ENCODE measurements at places on chromosomes 7 and 10. TPM values are rescaled to one million over a fixed set of nuclear protein-coding genes. Genes with fewer than 3 reads are reported as not detected.

- DNase-seq: no peak
Observed at GRCh38 chr7:108358553-108358952, 97.7 kb downstream of the NRCAM start.

DNA sequence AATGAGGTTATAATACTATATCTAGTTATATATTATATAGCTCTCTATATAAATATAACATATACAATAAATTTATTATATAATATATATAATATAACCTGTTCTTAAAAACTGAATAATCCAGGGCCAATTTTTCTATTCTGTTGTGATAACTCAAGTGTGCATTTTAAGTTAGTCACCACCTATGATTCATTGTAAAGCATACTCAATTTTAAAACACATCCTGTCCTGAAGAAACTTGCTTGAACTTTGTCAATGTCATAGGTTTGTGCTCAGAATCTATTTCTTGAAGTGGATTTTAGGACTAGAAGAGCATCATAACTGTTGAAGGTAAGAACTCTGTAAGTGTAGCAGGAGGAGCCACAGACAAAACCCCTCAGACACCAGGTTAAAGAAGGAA, 1209.8 kb downstream of the REEP3 start:
- DNase-seq: no peak

- DNase-seq: no peak
Observed at GRCh38 chr7:147639037-147639436, 951.5 kb upstream of the C7orf33 start.

DNA sequence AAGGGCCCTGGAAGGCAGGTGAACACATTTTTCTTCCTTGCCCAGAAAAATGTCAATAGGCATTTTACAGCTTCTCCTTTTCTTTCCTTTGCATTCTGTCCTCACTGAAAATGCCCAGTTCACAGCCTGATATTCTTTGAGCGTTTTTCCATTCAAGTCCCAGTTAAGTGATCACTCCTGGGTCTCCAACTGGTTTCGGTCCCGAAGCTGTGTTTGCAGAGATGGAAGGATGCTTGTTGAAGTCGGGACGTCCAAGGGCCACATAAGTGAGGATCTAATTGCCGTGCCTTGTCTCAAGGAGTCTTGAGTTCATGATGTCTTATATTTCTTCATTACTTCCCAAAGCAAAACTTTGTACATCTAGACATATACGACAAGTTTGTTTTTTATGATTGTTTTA, 208.7 kb upstream of the PRKCQ start:
- no peak for DNase-seq

Gene ZP3
- 7.0 TPM for total RNA-seq

DNA sequence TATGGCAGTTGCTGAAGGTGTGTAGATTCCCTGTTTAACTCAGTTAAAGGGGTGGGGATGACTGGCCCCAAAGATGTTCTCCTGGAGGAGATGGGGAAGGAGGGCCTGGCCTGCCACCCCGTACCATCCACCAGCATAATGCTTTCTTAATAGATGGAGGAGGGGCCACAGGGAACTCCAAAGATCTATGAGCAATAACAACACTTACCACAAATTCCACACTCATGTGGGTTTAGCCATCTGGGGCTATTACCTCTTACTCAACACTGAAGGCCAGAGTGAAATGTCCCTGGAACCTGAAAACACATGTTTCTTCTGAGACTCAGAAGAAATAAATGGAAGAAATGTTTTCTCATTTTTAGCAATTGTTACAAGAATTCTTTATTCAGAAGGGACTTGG, 259.0 kb downstream of the CXCL12 start:
- DNase-seq: no peak

- DNase-seq: no peak
Observed at GRCh38 chr10:133097961-133098360, 10.2 kb downstream of the ADGRA1 start.

DNA sequence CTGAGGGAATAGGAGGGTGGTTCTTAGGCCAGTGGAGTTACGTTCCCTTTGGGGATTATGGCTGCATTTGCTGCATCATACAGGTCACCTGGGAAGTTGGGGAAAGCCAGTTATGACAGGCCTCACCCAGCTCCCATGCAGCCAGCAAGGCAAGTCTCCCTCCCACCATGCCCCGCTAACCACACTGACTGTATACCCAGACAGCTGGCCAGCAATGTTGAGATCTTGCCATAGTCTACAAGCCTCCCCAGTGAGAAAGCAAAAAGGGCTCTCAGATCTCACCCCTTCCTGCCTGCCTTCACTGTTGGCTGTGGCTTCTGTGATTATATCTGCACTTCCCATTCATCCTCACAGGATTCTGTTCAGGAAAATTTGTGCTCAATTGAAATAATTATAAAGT, 133.3 kb upstream of the HGF start:
- DNase-seq: no peak

Gene C7orf57
- total RNA-seq: 0.56 TPM

DNA sequence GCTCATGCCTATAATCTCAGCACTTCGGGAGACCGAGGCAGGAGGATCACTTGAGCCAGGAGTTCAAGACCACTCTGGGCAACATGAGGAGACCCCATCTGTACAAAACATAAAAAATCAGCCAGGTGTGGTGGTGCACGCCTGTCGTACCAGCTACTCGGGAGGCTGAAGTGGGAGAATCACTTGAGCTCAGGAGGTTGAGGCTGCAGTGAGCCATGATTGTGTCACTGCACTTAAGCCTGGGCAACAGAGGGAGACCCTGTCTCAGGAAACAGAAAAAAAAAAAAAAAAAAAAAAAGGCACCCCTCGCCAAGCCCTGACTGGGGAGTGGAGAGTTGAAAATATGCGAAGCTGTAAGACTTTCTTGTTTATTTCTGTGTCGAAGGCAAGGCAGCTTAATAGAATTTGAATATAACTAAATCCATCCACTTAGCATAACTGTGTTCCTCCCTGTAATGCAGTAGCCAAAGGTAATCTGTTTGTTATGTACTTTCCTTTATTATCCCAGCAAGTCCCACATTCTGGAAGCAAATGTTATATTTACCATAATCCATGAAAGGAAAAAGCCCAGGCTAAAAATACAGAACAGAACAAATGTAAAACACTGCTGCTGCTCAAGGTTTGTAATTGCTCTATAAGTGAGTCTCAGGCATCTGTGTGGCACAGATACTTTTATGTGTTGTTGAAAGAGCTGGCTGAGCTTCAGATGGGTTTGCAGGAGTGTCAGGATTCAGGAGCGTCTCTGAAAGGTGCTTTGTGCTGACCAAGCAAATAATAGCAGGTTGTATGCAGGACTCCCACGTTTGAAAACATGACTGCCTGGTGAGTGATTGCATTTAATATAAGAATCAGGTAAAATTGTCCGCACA, 127.2 kb downstream of the CELF2 start:
- no peak for DNase-seq

GRCh38 chr10:74585231-74586087, 240.9 kb upstream of the KAT6B start:
- peak; percentile 4 for DNase-seq

Gene GNAT3
- not detected for total RNA-seq

- DNase-seq: peak; percentile 18
Observed at GRCh38 chr10:79400146-79401004, 45.0 kb downstream of the ZCCHC24 start.

DNA sequence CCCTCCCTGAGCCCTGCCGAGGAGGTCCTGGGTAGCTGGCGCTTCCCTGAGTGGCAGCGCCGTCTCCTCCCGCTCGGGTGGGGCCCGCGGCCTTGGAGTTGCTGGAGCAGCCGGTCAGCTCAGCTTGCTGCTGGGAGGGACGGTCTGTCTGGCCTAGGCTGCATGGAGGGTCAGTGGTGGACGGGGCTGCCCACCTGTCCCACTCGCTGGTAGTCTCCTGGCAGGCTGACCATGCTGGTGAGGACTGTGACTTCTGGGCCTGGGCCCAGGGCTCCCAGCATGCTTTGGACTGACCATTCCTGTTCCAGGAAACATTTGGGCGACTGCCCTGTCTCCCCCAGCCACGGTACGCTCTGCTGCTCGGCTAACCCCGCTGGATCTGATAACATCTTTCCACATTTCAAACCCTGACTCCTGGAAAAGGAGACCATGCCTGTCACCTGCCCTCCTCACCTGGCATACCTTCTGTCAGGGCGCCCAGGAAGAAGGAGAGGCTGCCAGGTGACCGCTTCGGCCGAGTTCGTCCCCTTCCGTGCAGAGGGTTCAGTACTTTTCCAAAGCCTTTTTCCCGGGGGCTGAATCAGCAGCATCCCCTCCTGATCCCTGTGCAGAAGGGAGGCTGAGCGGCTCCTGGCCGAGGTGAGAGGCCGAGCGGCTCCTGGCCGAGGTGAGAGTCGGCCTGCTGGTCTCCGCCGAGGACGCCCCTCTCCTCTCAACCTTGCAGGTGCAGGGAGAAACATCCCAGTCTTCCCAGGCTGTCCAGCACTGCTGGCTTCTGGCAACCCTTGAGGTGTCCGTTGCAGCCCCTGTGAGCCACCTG, 43.4 kb downstream of the FAM20C start:
- DNase-seq: no peak

DNA sequence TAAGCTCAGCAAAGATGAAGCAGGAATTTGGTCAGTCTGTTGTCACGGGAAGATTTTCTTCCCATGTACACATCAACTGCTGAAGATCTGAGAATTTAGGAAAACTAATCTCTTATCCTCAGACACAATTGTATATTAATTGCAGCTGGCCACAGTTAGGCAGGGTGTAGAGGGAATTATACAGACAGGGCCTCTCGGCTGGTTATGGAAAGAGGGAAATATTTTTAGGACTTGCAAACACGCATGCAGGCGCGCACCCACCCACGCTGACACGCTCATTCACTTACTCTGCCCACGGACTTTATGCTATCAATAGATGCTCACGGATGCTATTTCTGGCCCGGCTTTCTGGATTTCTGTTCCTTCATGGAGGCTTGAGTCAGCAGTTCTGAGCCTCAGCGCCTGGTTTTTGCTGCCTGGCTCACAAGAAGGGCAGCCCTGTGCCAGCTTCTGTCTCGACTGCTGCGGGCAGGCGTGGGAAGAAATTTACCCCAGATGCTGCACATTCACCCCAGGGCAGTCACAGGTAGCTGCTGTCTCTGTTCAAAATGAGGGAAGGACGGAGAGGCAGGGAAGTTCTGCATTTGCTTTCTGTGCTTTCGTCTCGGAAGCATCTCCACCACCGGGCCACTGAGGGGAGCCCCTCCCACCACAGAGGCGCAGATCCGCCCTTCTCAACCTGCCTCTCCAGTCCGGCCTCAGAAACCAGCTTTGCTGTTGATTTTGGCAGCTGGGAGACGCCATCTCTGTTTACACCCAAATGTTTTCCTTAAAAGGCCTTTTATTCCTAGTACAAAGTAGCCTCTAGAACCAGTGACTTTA, 116.3 kb upstream of the BTBD16 start:
- no peak for DNase-seq

GRCh38 chr7:105277341-105277740, 111.4 kb downstream of the SRPK2 start:
- no peak for DNase-seq

- no peak for DNase-seq
Observed at GRCh38 chr7:129222064-129222463, 2.8 kb upstream of the AHCYL2 start.

- no peak for DNase-seq
Observed at GRCh38 chr10:130747946-130748345, 563.6 kb downstream of the TCERG1L start.

DNA sequence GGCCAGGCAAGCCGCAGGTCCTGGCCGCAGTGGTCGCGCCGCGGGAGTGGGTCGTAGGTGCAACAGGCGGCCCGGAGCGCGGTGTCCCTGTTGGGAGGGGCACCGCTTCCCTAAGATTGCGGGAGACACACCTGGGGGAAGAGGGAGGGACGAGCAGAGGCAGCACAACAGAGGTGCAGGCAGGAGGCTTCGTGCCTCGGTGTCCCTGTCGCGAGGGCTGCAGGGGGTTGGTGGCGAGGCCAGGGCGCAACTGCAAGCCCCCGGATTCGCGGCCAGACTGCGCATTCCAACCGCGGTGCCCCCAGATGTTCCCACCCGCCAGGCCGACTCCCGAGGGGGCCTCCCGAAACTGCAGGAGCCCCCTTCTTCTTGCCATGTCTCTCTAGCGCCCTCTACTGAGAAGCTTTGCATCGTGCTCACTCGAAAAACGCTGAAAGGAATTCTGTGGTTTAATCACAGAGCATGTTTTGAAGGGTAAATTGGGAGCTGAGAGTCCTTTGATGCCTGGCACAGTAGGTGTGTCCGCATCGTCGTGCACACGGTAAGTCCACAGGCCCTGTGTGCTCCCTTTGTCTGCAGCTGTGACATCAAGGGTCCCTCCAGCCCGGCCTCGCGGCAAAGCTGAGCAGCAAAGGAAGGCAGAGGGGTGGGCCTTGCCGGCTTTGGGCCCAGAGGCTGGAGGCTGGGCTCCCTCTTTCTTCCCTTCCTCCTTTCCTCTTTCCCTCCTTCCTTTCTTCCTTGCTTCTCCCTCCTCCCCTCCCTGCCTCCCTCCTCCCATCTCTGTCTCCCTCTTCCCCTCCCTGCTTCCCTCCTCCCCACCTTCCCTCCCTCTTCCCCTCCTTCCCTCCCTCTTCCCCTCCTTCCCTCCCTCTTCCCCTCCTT, 6.2 kb upstream of the MBL2 start:
- DNase-seq: no peak

Gene PDE6C
- not detected for total RNA-seq

Gene CPA4
- not detected for total RNA-seq

Gene LRIT2
- total RNA-seq: not detected

DNA sequence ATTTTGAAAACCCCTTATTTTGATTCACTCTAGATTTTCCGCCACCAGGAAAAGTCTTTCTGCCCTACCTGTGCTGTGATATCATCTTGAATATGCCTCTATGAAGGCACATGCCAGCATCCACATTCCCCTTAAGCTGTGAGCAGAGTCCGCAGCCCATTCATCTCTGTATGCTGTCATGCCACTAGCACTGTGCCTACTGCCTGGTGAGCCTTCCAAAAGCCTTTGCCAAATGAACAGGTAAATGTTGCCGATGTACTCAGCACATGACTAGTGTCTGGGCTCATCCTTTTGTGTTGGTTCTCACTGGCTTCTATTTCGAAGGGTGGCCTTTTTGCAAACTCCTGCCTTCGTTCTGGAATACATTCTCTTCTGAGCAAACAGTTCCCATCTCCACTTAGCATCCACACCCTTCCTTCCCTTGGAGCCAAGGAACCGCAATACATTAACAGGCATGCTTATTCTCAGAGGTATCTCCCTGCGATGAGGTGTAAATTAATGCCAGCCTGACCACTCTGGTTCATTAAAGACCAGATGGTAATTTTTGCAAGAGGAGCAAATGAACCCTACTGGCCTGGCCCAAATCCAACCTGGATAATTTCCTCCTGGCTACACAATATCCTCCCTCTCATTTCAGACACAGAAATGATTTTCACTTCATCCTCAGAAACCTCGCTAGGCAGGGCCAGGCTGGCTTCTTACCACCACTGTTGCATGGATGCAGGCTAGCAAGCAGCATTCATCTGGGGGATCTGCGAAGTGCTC, 339.7 kb upstream of the NFE2L3 start:
- no peak for DNase-seq

DNA sequence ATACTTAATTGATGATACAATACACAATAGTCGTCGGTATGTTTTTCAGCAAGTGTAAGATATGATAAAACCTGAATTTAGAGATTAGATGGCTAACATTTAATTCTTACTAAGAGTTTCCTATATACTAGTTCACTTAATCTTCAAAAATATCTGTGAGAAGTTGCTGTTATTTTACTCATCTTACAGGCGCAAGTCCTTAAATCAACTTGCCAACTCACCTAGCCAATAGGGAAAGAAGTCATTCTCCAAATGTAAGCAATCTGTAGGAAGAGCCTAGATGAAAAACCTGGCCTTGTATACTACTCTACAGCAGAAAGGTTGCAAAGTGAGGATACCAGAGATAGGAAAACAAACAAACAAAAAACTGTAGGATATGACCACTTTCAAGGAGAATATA, 10.6 kb downstream of the CD36 start:
- no peak for DNase-seq

Gene STEAP1B
- total RNA-seq: not detected

Gene TMEM196
- not detected for total RNA-seq

GRCh38 chr7:128831994-128832879, 2.0 kb downstream of the FLNC start:
- DNase-seq: no peak

Measured in CD4-positive, alpha-beta T cell (primary cell).